ENCODE measurements at places on chromosomes 3 and 15.
A peak's percentile ranks its signal among the peaks of the same experiment; 100 is the strongest.

GRCh38 chr15:63764804-63765311 lies 68.9 kb downstream of the HERC1 start:
- no peak for DNase-seq

- DNase-seq = no peak
Measured at GRCh38 chr15:39585389-39585841, 4.5 kb downstream of the THBS1 start.

- no peak for DNase-seq
Measured at GRCh38 chr3:71625676-71626075, 42.1 kb upstream of the FOXP1 start.

DNA sequence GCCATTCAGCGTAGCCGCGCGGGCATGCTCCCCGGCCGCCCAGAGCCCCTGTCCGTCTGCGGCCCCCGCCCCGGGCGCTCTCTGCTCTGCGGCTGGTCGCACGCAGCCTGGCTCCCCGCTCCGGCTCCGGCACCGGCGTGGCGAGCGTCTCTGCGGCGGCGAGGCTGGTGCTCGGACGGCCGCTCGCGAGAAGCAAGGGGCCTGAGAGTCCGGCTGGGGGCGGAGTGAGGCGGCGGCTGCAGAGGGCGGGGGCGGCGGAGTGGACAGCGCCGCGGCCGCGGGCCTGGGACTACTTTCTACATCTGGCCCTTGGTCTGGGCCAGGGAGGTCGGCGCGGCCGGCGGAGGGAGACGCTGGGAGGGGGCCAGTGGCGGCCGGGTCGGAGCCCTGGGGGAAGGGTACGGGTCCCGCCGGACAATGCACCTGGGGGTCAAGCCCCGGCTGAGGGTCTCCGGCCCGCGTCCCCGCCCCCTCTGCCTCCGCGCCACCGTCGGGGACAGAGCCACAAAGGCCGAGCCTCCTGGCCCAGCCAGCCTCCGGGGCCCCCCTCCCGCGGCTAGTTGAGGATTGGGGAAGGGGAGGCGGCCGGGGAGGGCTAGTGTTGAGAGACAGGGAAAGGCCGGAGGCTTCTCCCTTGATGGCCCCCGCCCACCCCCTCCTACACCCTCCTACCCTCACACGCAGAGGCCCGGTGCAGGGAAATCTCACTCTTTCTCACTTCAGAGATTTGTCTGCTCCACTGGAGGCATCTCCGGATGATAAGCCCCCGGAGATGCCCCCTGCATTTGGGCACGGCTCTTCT lies at the start of gene PRTG:
Gene PRTG (minus strand): TSS at position 226 of the 802 bp plus-strand sequence. CDS start 221 bp downstream, at position 5.
- DNase-seq = peak; percentile 32

DNA sequence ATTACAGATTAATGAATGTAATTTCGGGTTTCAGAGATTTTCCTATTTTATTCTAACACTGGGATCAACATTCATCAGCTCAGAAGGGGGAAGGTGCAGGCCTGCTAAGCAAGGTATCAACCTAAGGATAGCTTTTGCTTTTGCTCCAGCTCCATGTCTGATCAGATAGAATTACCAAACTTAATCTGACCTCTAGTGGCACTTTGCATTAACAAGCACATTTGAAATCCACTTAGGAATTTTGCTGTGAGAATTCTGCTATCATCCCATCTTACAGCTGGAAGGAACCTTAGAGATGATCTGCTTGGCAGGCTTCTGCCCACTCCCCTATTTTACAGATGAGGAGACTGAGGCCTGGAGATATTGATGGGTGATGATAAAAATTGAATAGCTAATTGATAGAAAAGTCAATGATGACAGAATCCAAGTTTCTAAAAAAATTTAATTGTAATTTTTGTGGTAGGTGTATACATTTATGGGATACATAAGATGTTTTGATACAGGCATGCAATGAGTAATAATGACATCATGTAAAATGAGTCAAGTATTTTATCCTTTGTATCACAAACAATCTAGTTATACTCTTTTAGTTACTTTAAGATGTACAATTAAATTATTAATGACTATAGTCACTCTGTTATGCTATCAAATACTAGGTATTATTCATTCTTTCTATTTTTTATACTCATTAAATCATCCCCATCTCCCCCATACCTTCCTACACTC lies 209.2 kb upstream of the ZPLD1 start:
- peak; percentile 54 for DNase-seq

- no peak for DNase-seq
Measured at GRCh38 chr3:3127432-3128010, 781 bp downstream of the TRNT1 start.

GRCh38 chr3:133468251-133468721 lies 68.4 kb downstream of the BFSP2 start:
- no peak for DNase-seq

- no peak for DNase-seq
Measured at GRCh38 chr3:69961706-69962439, 37.7 kb upstream of the SAMMSON start.

DNA sequence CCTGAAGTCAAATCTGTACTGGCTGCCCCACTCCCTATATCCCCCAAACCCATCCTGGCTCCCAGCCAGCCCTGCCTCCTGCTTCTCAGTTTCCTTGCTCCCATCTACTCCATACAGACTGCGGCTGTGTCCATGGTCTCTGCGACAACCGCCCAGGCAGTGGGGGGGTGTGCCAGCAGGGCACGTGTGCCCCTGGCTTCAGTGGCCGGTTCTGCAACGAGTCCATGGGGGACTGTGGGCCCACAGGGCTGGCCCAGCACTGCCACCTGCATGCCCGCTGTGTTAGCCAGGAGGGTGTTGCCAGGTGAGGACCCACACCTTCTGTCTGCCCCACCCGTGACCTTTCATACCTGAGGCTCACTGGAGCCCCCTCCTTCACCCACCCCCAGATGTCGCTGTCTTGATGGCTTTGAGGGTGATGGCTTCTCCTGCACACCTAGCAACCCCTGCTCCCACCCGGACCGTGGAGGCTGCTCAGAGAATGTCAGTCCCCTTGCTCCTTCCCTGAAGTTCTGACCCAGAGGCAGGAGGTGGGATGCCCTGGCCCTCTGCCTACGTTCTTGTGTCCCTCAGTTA lies 14.7 kb downstream of the STAB1 start:
- DNase-seq = no peak

DNA sequence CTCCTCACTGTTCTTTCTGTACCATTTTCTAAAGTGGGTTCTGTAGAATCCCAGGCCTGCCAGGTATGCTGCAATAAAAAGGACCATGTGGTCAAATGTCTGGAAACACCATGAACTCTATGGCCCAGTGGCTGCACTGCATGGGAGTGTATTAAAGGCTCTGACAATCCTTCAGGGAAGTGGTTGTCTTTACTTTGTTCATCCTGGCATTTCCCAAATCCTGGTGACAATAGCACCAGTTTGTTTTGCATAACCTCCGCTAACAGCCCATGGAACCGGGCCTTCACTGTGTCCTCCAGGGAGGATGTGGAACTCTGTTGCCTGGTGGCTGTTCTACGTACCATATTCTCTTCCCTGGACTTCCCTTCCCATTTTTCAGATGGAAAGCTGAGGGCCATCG lies 11.2 kb upstream of the DUSP7 start:
- no peak for DNase-seq

- DNase-seq = no peak
Measured at GRCh38 chr3:108088697-108089096, 2.1 kb downstream of the CD47 start.

- DNase-seq = peak; percentile 24
Measured at GRCh38 chr3:149657321-149657925, 402 bp downstream of the WWTR1 start.

GRCh38 chr15:97729270-97729669 lies 231.2 kb upstream of the ARRDC4 start:
- no peak for DNase-seq
